ENCODE measurements at places on chromosomes 11 and 22.

DNA sequence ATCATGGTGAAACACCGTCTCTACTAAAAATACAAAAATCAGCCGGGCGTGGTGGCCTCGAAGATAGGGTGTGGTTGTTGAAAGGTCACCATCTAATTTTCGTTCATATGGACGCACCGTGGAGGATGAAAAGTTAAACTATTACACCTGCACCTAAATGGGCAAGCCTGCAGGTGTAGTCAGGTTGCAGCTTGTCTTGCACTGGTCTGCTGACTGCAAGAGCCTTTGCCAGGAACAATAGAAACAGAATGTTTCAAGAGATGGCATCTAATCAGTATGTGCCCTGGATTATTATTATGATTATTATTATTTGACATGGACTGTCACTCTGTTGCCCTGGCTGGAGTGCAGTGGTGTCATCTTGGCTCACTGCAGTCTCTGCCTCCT, 908 bp downstream of the NADSYN1 start:
- DNase-seq = no peak

DNA sequence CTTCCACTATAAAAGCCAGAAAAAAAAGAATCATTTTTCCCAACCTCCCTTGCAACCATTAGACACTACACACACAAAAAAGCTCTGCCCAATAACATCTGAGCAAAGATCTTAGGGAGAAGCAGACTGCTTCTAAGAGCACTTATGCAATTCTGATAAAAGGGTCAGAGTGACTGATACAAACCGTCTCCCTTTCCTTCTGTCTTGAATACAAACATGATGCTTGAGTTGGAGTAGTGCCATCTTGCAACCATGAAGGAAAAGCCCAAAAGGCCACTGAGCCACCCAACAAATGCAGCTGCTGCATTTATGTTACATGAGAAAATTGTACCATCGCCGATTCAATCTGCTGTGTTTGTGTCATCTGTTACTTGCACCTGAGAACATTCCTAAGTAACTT, 47.6 kb upstream of the EED start:
- no peak for DNase-seq

DNA sequence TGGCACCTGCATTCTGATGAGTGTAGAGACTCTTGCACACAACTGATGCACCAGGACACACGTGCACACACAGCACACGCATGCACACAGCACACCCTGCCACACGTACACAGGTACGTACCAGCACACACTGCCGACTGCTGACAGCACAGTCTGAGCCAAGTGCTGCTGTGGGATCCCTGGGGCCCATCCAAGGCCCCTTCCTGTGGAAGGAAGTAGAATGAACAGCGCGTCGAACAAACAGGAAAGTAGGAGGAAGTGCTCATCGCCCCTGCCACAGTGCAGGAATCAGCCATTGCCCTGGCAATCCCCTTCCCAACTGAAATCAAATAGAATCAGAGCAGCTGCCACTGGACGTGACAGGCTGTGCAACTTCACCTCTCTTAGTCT, 57.9 kb downstream of the CD82 start:
- DNase-seq = no peak

DNA sequence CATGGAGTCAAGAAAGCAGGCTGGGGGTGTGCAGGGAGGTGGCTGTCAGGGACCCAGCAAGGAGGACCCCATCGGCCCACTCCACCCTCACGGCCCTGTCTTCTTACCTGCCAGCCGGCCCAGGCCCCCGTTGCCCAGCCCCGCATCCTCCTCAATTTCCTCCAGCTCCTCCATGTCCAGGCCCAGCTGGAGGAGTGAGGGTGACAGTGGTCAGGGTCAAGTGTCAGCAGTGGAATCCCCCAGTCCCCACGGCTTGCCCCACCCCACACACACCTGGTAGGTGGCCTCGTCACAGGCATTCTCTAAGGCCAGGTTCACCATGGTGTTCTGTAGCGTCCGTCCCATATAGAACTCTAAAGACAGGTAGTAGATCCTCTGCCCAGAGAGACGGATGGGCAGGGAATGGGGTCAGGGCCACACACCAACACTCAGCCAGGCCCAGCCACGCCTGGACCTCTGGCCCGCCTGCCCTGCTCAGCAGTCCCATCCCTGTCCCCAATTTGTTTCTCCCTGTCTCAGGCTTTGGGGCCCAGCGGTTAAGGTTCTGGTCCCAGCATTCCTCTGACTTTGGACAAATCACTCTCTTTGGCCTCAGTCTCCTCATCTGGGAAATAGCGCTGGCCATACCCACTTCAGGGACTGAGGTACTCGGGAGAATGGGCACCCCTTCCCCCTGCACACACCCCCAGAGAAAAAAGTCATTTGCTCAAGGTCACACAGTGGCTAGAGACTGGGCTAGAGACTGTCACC, 1.3 kb downstream of the PYGM start:
- no peak for DNase-seq

DNA sequence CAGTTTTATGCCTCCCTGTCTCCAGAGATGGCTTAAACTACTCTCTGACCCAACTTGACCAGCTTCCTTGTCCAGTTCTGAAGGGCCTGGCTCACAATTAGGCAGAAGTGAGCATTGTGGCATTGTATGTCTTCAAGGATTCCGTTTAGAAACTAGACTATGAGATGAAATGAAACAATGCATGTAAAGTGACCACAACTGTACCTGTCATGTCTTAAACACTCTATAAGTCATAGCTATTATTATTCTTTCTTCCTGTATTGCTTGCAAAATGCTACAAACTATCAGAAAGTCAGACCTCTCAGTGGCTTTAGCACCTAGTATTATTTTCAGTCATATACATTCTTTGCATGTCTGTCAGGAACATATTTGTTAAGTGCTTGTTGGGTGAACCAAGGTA, 127.9 kb upstream of the MTMR2 start:
- DNase-seq = no peak

GRCh38 chr11:121248496-121248895, 44.1 kb upstream of the SC5D start:
- no peak for DNase-seq

- no peak for DNase-seq
Measured at GRCh38 chr11:60485987-60486386, 6.6 kb upstream of the MS4A12 start.

DNA sequence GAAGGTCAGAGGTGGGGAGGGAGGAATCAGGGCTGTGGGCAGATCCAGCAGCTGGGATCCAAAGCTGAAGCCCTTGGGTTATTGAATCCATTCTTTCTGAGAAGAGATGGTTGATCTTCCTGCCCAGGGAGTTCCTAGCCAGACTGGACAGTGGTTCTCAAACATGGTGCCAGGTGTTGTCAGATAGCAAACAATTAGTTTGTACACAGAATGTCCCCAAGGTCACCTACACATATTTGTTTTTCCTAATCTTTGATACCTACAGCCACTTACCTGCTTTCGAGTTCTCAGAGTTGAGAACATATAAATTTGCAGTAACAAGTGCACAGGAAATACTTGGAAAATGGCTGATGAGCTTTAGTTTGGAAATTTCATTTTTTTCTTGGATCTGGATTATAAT, 54.5 kb downstream of the BMAL1 start:
- no peak for DNase-seq

GRCh38 chr11:10502065-10502680, 38.8 kb downstream of the RNF141 start:
- DNase-seq = no peak

DNA sequence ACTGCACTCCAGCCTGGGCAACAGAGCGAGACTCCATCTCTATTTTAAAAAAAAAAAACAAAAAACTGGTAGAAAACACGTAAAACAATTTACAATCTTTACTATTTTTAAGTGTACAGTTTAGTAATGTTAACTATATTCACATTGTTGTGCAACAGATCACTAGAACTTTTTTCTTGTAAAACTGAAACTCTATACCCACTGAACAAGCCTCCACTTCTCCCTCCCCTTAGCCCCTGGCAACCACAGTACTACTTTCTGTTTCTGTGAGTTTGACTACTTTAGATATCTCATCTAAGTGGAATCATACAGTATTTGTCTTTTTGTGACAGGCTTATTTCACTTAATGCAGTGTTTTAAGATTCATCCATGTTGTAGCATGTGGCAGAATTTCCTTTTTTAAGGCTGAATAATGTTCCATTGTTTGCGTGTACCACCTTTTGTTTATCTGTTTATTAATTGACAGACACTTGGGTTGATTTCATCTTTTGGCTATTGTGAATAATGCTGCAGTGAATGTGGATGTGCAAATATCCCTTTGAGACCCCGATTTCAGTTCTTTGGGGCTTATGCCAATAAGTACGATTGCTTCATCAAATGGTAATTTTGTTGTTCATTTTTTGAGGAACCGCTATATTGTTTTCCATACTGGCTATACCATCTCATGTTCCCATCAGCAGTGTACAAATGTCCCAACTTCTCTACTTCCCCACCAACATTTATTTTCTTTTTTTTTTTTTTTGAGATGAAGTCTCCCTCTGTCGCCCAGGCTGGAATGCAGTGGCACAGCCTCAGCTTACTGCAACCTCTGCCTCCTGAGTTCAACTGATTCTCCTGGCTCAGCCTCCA, 11.0 kb downstream of the DDB2 start:
- no peak for DNase-seq

GRCh38 chr11:68505596-68505995, 45.0 kb downstream of the PPP6R3 start:
- DNase-seq = no peak

DNA sequence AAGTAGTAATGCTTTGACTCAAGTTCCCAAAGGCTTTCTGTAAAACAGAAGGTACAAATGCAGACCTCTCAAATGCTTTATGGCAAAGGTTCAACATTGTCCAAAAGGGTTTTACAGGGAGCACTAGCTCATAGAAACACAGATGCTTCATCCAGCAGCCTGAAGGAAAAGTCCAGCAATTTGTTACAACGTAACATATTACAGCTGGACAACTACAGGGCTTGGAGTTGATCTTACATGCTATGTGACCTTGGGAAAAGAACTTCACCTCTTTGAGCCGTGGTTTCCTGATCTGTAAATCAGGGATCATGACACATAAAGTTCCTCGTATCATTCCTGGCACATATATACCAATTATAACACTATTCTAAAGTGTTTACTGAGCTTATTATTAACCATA, 84.9 kb downstream of the DDIAS start:
- DNase-seq = no peak

GRCh38 chr22:29717789-29718188, 2.0 kb upstream of the CABP7 start:
- no peak for DNase-seq

GRCh38 chr11:78916759-78917158, 342.1 kb upstream of the NARS2 start:
- no peak for DNase-seq

GRCh38 chr11:23563591-23563990, 703.3 kb upstream of the CCDC179 start:
- no peak for DNase-seq

GRCh38 chr22:30694640-30695350, at the start of gene OSBP2:
OSBP2 (plus strand) TSS chr22:30694874; CDS start chr22:30694910, 36 bp downstream.
- no peak for DNase-seq

DNA sequence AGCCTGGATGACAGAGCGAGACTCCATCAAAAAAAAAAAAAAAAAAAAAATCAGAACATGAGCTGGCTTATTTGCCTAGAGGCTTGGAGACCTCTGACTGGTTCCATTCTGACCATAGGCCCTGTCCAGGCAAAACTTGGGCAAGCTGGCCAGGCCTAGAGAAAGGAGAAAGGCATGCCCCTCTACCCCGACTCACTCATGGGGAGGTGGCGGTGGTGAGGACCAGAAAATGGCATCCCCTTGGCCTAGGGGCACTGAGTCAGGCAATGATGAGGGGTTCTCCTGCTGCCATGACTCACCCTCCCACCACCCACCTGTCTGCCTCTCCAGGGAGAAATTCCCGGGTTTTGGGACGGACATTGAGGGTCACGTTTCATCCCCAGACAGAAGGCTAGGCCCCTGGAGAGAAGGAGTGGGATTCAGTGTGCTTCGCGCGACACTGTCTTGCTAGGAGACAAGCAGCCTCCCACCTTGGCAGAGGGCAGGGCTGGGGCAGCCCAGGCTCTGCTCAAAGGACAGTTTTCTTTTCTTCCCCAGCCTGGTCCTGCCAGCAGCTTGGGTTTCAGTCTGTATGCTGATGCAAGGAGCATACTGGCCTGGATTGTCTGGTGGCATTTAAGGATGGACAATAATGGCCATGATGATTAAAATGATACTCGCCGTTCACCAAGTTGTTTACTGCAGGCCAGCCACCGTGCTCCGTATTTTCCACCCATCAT, 17.2 kb downstream of the TOB2 start:
- no peak for DNase-seq

DNA sequence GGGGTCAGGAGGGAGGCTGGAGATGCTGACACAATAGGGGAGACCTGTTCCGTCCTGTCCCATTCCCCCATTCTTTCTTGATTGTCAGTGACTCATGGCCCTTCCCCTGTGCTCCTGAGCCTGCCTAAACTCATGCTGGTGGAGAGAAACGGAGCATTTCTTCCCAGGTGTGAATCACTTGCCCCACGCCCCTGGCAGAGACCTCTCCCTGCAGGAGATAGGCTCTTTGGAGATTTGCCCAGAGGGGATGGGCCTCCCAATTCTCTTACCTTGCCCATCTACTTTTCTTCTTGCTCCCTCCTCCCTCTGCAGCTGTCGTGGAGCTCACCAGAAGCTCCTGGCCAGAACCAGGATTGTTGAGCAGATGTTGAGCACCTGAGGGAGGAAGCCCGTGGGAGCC, 121.9 kb upstream of the OR9Q1 start:
- no peak for DNase-seq

DNA sequence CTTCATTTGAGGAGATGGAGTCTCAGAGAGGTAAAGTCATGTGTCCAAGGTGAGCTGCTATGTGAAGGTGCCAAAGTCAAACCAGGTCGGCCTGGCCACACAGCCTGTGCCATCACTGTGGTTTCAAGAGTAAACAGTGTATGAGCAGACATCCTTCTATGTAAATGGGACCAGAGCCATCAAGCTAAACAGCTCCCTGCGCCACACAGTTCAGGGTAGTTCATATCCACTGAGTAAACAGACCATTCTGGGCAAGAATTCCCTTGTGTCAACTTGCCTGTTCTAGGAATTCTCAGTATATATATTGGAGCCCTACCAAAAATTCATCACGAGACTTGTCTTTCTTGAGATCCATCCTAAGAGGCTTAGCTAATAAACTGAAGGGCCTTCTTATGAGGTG, 77.5 kb downstream of the AMOTL1 start:
- DNase-seq = no peak

- no peak for DNase-seq
Measured at GRCh38 chr11:112346586-112346985, 85.9 kb upstream of the PLET1 start.

All from activated CD4-positive, CD25-positive, alpha-beta regulatory T cell treated with anti-CD3 and anti-CD28 coated beads, Interleukin-2, amount 50 U/mL, for 16 hours (primary cell).